K562 (cell line): ENCODE measurements at places on chromosomes 4 and X. TPM values are rescaled to one million over a fixed set of nuclear protein-coding genes. Genes with fewer than 3 reads are reported as not detected.

GRCh38 chr4:142248946-142249345, 597.2 kb downstream of the INPP4B start:
- no peak for DNase-seq
- H3K27me3 ChIP-seq: no peaks in the 10 kb centered on the region
- no peaks in the 10 kb centered on the region for H3K36me3 ChIP-seq
- no peak overlapping the region for H3K4me3 ChIP-seq
- no peaks in the 10 kb centered on the region for H3K4me1 ChIP-seq

GRCh38 chr4:8737075-8737474, 134.6 kb downstream of the HMX1 start:
- no peak overlapping the region for H3K4me3 ChIP-seq
- H3K4me1 ChIP-seq: no peaks in the 10 kb centered on the region
- peaks cover 26% of the 10 kb centered on the region for H3K27me3 ChIP-seq
- no peaks in the 10 kb centered on the region for H3K36me3 ChIP-seq
- no peak for DNase-seq
- H3K27ac ChIP-seq: no peak overlapping the region

- H3K36me3 ChIP-seq: no peaks in the 10 kb centered on the region
- no peaks in the 10 kb centered on the region for H3K4me1 ChIP-seq
- H3K27me3 ChIP-seq: no peaks in the 10 kb centered on the region
These were observed 46.0 kb upstream of the C1QTNF7 start for GRCh38 chr4:15381806-15382338.

DNA sequence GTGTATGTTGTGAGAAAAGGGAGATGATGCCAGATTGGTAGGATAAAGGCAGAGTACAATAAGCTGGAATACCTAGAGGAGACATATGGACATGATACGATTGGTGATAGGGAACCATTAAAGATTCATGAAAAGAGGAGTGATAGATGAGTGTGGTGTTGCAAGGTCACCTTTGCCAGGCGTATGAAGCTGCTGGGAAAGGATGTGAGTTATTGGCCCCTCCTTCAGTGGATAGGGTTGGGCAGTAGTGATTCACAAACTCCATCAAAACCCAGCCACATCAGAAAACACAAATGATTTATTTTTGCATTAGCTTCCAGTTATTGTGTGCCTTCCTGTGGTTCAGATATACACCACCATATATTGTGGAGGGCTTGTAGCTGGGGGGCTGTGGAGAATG, 34.3 kb downstream of the TMEM164 start:
- DNase-seq: no peak
- H3K27me3 ChIP-seq: no peaks in the 10 kb centered on the region
- H3K4me1 ChIP-seq: peaks cover 4% of the 10 kb centered on the region; the same call in 2 of the 3 replicates
- peaks cover 10% of the 10 kb centered on the region; the same call in 1 of the 3 replicates for H3K36me3 ChIP-seq
- no peak overlapping the region for H3K4me3 ChIP-seq
- H3K27ac ChIP-seq: no peak overlapping the region

GRCh38 chr4:186514271-186514950, 41.0 kb downstream of the MTNR1A start:
- DNase-seq: no peak
- H3K27ac ChIP-seq: no peak overlapping the region
- no peak overlapping the region for H3K4me3 ChIP-seq
- H3K4me1 ChIP-seq: no peaks in the 10 kb centered on the region
- peaks cover 16% of the 10 kb centered on the region for H3K27me3 ChIP-seq
- no peaks in the 10 kb centered on the region for H3K36me3 ChIP-seq

- no peaks in the 10 kb centered on the region for H3K4me1 ChIP-seq
- DNase-seq: no peak
- no peaks in the 10 kb centered on the region for H3K27me3 ChIP-seq
- H3K36me3 ChIP-seq: no peaks in the 10 kb centered on the region
- no peak overlapping the region for H3K27ac ChIP-seq
These were observed 122.8 kb downstream of the ZC4H2 start for GRCh38 chrX:64853424-64853823.

DNA sequence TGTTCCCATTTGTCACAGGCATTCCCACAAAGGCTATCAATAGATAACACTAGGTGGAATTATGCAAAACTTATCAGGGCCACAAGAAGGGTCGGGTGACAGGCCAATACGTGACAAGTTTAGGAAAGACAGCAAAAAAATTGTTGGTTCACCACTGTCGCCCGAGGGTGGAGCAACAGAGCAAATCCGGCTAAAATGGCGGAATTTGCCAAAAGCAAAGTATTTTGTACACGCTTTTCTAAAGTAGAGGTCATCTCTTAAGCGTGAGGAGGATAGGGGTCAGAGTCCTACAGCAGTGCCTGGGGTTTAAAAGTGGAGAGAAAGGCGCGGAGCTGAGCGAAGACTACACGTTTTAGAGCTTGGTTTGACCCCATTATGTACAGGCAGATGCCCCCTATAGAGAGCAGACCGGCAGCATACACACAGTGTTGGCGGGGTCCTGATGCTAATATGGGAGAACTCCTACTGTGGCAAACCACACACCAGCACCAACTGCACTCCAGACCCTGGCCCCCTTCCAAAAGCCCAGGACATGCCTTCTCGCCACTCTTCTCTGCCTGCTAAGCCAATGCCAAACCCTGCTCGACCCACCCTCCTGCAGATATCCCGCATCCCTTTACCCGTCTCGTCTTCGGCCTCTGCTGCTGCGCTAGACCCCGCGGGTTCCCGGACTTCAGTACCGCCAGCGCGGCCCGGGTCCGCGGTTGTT, 733 bp downstream of the CCNA2 start:
- peak overlapping the region; percentile 99 for H3K4me3 ChIP-seq
- peak overlapping the region; percentile 96 for H3K27ac ChIP-seq
- H3K27me3 ChIP-seq: no peaks in the 10 kb centered on the region
- H3K4me1 ChIP-seq: peaks cover 15% of the 10 kb centered on the region; the same call in 2 of the 3 replicates
- H3K36me3 ChIP-seq: peaks cover 50% of the 10 kb centered on the region
- peak; percentile 70 for DNase-seq

DNA sequence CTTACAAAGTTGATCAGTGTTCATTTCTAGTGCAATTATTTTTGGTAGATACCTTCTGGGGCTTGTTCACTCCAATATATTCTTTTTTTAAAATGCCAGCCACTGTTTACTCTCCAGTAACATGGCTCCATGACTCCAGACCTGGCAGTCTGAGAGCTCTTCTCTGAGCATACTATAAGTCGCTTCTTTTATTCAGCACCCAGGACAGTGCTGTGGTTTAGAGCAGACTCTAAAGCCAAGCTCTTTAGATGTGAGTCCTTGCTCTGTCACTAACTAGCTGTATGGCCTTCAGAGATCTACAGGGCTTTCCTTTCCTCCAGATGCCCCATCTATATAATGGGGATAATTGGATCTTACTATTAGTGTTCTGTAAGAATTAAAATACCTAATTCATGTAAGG, 200.2 kb upstream of the FAM241A start:
- H3K4me1 ChIP-seq: no peaks in the 10 kb centered on the region
- H3K36me3 ChIP-seq: no peaks in the 10 kb centered on the region
- H3K27ac ChIP-seq: no peak overlapping the region
- H3K27me3 ChIP-seq: no peaks in the 10 kb centered on the region
- DNase-seq: no peak

ARSH gene
- total RNA-seq: not detected in 2 replicates
